LNCaP clone FGC (cell line): ENCODE measurements at places on chromosomes 13 and 19.

DNA sequence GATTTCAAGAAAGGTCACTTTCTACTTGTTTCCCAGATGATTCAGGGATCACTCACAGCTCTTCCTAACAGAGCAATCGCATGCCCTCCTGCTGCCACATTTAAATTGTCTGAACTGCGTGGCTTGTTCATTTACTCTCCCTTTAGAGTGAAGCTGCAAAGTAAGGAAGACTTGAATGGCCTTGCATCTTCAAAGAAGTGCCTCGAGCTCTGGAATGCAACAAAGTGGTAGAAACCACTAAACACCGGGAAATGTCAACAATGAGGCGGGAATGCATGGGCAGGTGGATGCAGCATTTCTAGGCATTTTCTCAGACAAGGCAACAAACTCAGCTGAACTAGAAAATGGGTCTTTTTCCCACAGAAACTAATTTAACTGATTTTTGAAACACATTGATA lies 10.3 kb upstream of the DACH1 start:
- DNase-seq, result no peak

DNA sequence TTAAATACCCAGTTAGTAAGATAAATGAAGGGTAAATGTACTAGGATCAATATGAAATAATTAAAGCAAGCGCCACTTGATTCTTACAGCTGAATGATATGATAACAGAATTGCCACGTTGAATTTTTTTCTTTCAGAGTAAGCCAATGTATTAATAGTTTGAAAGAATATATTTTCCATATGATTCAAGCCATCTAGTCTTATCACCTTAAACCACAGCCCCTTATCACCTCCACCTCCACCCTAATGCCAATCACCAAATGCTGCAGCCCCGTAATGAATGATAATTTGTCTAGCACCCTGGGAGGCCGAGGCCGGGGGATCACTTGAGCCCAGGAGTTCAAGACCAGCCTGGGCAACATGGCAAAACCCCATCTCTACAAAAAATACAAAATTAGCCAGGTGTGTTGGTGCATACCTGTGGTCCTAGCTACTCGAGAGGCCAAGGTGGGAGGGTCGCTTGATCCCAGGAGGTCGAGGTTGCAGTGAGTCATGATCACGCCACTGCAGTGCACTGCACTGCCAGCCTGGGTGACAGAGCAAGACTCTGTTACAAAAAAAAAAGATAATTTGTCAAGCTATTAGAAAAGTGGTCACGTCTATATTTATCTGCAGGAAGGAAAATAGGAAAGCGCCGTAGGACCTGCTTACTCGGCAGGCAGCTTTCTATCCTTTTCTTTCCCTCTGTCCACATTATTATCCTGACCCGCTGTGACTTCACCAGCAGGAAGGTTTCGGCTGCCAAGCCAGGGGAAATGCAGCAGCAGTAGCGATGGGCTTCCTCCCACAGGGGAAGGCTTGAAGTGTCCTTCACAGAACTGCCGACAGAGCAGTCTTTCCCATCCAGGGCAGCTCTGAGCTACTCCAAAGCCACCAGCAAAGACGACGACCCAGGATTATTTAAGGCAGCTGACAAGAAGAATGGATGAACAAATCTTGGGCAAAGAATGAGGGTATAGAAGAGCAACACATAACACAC lies 19.7 kb upstream of the CLN5 start:
- no peak for DNase-seq

GRCh38 chr13:97278435-97279411 lies 56.6 kb downstream of the MBNL2 start:
- no peak for DNase-seq

DNA sequence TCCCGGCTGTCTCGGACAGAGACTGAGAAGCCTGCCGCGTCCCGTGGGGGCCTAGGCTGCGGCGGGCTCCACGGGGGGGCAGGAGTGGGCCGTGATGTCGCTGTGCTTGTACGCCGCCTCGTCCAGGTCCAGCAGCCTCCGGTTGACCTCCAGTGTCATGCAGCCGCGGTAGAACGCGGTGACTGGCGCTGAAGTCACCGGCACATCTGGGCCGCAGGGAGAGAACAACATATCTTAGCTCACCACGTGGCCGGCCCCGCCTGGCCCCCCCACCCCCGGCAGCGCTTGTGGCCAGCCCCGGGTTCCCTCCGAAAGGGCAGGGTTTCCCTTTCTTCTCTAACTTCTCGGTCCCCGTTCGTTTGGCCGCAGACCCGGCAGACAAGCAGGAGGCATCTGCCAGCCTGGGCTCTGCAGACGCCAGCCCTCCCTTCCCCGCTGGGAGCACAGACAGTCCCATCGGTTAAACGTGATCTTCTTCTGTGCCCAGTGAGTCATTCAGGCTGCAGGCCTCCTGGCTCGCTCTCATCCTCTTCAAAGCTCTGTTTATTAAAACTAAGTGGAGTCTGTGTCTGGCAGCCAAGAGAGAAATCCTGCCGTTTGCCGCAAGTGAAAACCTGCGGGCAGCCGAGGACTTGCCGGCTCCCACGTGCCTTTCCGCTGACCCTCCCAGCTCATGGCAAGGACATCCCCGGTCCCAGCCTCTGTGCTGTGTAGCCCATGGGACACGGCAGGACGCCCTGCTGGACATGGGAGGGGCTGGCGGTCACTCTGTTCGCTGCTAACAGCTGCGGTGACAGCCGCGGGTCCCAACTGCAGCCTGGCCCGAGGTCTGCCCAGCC lies 42.8 kb downstream of the GAS6 start:
- DNase-seq, result no peak

- no peak for DNase-seq
These were observed 69.4 kb upstream of the KLF12 start for GRCh38 chr13:74203576-74203975.

- no peak for DNase-seq
These were observed 27.5 kb upstream of the KATNAL1 start for GRCh38 chr13:30334663-30335386.

DNA sequence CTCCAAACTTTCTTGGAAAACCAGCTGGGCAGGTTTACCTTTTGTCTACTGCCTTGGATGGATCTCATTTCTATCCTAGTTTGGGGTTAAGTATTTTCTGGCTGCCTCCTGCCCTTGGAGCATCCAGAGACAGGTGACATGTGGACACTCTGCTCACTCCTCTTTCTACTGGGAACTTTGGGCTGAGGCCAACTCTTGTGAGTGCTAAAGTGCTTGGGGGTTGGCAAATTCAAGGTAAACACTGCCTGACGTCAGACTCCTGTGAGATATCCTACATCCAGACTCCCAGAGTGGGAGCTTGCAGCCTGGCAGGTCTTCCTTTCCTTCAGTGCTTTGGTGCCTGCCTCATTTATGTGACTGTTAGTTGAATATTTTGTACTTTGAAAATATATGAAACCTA lies 388.1 kb downstream of the KCNRG start:
- DNase-seq, result peak; percentile 70

- no peak for DNase-seq
These were observed 8.0 kb downstream of the TULP2 start for GRCh38 chr19:48890551-48890950.

GRCh38 chr19:10625003-10625761 lies at the start of gene SLC44A2:
SLC44A2 (plus strand) TSS chr19:10625553; CDS start chr19:10625634, 81 bp downstream.
- peak; percentile 28 for DNase-seq

- no peak for DNase-seq
These were observed 249.2 kb upstream of the SGCG start for GRCh38 chr13:22931576-22931975.

- DNase-seq, result peak; percentile 10
These were observed 2439.9 kb upstream of the PCDH20 start for GRCh38 chr13:63855457-63856118.

GRCh38 chr19:55391702-55392615 lies 6.2 kb downstream of the RPL28 start:
- no peak for DNase-seq

GRCh38 chr19:8831373-8831772 lies 731 bp downstream of the ZNF558 start:
- DNase-seq, result no peak

DNA sequence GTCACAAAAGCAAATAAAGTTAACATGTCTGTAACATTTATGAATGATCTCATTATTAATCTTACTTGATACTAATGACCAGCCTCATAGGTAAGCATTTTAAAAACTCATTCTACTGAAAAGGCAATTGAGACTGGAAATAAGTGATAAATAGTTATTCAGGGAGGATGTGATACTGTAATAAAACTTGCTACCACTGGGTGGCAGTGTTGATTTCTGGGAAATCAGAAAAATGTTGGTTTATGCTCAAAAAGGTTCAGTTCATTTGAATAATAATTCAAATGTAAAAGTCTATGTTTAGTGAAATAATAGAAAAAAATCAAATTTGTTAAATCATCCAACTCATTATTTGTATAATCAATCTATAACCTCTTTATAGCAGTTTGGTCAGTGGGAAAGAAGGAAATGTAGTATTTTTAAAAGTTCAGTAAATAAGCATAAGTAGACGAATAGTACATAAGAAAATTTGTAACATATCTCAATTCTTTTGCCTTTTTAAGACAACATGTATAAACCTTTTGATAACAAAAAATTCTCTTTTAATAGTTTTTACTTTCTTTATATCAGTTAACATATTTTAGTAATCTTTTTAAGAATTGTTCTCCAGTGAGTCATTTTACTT lies 9.6 kb downstream of the ABHD13 start:
- DNase-seq, result peak; percentile 19

GRCh38 chr13:47886314-47886713 lies 114.8 kb downstream of the SUCLA2 start:
- no peak for DNase-seq

DNA sequence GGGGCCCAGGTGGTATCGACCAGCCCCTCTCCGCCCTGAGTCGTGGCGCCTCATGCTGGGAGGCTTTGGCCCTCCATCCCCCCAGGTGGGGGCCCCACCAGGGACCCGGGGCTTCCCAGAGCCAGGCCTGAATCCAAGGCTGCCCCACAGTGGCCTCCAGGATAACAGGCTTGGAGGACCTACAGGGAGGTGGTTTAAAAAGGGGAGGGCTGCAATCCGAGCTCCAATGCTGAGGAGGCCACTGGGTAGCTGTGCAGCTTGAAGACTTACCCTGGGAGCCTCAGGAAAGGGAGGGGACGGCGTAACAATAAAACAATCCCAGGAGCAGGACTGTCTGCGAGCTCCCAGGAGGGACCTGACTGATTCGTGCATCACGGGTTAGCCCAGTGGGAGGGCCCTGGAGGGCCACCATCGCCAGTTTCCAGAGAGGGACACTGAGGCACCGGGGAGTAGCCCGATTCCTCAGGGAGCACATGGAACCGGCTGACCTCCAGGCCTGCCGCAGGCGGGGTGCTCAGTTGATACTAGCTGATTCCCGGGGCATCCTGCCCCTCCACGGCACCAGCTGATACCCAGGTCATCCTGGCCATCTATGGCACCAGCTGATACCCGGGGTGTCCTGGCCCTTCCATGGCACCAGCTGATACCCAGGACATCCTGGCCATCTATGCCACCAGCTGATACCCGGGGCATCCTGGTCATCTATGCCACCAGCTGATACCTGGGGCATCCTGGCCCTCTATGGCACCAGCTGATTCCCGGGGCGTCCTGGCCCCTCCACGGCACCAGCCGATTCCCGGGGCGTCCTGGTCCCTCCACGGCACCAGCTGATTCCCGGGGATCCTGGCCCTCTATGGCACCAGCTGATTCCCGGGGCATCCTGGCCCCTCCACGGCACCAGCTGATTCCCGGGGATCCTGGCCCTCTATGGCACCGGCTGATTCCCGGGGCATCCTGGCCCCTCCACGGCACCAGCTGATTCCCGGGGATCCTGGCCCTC lies 3.7 kb upstream of the C2CD4C start:
- no peak for DNase-seq

GRCh38 chr13:39036212-39036611 lies 1.7 kb downstream of the PROSER1 start:
- DNase-seq, result no peak

DNA sequence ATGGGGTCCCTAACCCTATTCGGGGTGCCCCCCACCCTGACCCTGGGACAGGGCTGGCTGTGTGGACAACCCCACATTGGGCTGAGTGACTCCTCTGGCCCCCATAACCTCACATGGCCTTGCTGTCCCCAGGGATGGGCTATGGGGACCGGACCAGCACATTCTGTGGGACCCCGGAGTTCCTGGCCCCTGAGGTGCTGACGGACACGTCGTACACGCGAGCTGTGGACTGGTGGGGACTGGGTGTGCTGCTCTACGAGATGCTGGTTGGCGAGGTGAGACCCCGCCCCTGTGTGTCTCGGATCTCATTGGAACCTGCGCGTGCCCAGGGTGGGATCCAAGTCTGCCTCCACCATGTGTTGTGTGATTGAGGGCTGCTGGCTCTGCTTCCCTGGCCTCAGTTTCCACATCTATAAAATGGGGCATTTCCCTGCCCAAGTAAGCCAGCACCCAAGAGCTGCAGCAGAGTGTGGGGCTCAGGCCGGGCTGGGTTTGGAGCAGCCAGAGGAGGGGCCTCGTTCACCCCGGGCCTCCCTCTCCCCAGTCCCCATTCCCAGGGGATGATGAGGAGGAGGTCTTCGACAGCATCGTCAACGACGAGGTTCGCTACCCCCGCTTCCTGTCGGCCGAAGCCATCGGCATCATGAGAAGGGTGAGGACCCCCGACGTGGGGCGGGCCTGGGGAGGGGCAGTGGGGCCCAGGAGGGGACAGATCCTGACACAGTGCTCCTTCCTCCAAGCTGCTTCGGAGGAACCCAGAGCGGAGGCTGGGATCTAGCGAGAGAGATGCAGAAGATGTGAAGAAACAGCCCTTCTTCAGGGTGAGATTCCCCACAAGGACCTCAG lies 4.9 kb downstream of the PTGER1 start:
- DNase-seq, result no peak

DNA sequence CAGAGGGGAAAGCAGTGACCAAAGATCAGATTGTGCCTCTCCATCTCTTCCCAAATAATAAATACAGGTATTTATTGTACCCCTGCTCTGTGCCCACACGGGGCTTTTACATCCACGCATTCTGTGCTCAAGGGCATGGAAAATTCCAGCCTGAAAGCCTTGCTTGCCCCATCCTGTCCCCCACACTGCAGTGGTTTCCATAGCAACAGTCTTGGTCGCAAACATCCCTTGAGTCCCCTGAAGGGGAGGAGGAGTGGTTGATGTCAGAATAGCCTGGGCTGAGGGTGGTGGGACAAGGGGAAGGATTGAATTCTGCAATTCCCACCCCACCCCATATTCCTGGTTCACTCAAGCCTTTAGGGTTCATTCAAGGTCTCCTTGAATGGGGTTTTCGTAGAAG lies 41.0 kb upstream of the USP29 start:
- DNase-seq, result no peak

- no peak for DNase-seq
These were observed 20.8 kb downstream of the ITM2B start for GRCh38 chr13:48253849-48254248.

GRCh38 chr19:13029893-13030292 lies 34.6 kb downstream of the NFIX start:
- no peak for DNase-seq
